Right renal pelvis (tissue), 4 donors: ENCODE measurements at places on chromosomes 11 and 22. TPM values are rescaled to one million over a fixed set of nuclear protein-coding genes. Genes with fewer than 3 reads are reported as not detected.

- peak; percentile 60 for DNase-seq
These were observed 6.9 kb upstream of the POLDIP3 start for GRCh38 chr22:42621505-42622002.

DNA sequence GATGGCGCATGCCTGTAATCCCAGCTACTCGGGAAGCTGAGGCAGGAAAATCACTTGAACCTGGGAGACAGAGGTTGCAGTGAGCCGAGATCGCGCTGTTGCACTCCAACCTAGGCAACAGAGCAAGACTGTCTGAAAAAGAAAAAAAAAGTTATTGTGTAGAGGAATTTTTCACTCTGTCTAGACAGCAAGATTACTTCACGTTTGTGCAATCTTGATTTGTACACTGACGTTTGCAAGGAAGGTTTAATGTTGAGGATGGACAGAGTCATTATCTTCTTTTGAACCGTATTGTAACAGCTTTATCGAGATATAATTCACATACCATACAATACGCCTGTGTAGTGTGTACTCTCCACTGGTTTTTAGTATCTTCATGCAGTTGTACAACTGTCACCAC lies 3.7 kb downstream of the CTTN start:
- no peak for DNase-seq

- peak; percentile 72 for DNase-seq
These were observed 2.1 kb downstream of the CCDC88B start for GRCh38 chr11:64341851-64342791.

DNA sequence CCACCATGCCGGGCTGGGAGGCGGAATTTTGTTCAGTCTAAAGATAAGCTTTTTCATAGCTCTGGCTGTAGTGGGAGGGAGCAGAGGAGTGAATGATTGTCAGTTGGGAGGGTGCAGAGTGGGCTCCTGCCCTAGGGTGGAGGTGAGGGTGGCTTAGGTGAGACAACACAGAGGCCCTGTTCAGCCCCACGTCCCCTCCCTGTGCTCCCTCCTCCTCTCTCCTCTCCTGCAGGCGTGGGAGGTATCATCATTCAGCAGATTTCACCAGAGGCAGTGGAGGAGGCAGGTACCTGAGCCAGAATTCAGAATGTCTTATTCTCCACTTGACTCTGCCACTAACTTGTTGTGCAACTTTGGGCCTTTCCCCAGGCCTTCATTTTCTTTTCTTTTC lies 1.7 kb upstream of the THRSP start:
- no peak for DNase-seq

GRCh38 chr11:125513705-125514265 lies 17.7 kb upstream of the FEZ1 start:
- DNase-seq, result no peak

GRCh38 chr11:17387811-17388210 lies 648 bp downstream of the KCNJ11 start:
- DNase-seq, result no peak

GRCh38 chr11:60786811-60787567 lies 1.9 kb downstream of the MS4A10 start:
- DNase-seq, result no peak

MFRP gene
- polyA plus RNA-seq, result not detected

MYOD1 gene
- polyA plus RNA-seq, result not detected

LMNTD2 gene
- polyA plus RNA-seq, result 5.9 TPM

ABCC8 gene
- polyA plus RNA-seq, result 1.00 TPM

TNNT3 gene
- 5.9 TPM for polyA plus RNA-seq

CDK2AP2 gene
- 41.6 TPM for polyA plus RNA-seq
